Purkinje cell (primary cell): ENCODE measurements at places on chromosomes 12 and 14. TPM values are rescaled to one million over a fixed set of nuclear protein-coding genes. Genes with fewer than 3 reads are reported as not detected.

The PLEK2 gene
- polyA plus RNA-seq: not detected in 2 replicates

The SLC17A8 gene
- 0.48 TPM in 1 of 2 replicates, not detected in the other for polyA plus RNA-seq

The OSGEP gene
- 31.4 and 51.1 TPM in 2 replicates for polyA plus RNA-seq

The EAPP gene
- polyA plus RNA-seq: 161 and 198 TPM in 2 replicates

The CCDC59 gene
- polyA plus RNA-seq: 74.9 and 81.2 TPM in 2 replicates

The TRAF3 gene
- polyA plus RNA-seq: 1.1 and 3.3 TPM in 2 replicates

The KRT71 gene
- not detected in 2 replicates for polyA plus RNA-seq

The TBX5 gene
- not detected in 2 replicates for polyA plus RNA-seq

The HSPB8 gene
- 16.1 and 17.8 TPM in 2 replicates for polyA plus RNA-seq

The AQP6 gene
- 0.12 TPM in 1 of 2 replicates, not detected in the other for polyA plus RNA-seq

The MMP17 gene
- 0.69 TPM in 1 of 2 replicates, not detected in the other for polyA plus RNA-seq

The PRICKLE1 gene
- polyA plus RNA-seq: 7.6 and 12.2 TPM in 2 replicates

The TPH2 gene
- not detected in 2 replicates for polyA plus RNA-seq

The RNU4-1 gene
- not detected in 2 replicates for polyA plus RNA-seq

The MYO1H gene
- not detected in 2 replicates for polyA plus RNA-seq
